ENCODE measurements at places on chromosomes 2 and 18. TPM values are rescaled to one million over a fixed set of nuclear protein-coding genes. Genes with fewer than 3 reads are reported as not detected.

DNA sequence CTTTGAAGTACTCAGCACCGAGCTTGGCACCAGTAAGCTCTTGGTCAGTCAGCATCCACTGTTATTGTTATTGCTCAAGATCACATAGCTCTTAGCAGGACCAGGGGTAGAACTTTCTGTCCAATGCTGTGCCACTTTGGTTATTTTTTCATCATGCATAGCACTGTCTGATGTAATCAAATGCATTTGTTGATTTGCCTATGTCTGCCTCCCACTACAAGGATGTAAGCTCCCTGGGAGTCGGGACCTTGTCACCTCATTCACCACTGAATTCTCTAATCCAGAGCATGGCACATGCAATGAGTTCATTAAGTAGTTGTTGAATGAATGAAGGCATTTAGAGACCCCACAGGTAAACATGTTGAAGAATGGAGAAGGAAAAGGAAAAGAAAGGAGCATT is 29.0 kb upstream of the DLX1 start:
- DNase-seq: no peak

The SKA1 gene
- 0.40 TPM for polyA plus RNA-seq

- no peak for DNase-seq
These were observed 213.4 kb downstream of the CDCA7 start for GRCh38 chr2:173568054-173568453.

- peak; percentile 37 for DNase-seq
These were observed 47.2 kb downstream of the CDC42EP3 start for GRCh38 chr2:37623971-37624900.

DNA sequence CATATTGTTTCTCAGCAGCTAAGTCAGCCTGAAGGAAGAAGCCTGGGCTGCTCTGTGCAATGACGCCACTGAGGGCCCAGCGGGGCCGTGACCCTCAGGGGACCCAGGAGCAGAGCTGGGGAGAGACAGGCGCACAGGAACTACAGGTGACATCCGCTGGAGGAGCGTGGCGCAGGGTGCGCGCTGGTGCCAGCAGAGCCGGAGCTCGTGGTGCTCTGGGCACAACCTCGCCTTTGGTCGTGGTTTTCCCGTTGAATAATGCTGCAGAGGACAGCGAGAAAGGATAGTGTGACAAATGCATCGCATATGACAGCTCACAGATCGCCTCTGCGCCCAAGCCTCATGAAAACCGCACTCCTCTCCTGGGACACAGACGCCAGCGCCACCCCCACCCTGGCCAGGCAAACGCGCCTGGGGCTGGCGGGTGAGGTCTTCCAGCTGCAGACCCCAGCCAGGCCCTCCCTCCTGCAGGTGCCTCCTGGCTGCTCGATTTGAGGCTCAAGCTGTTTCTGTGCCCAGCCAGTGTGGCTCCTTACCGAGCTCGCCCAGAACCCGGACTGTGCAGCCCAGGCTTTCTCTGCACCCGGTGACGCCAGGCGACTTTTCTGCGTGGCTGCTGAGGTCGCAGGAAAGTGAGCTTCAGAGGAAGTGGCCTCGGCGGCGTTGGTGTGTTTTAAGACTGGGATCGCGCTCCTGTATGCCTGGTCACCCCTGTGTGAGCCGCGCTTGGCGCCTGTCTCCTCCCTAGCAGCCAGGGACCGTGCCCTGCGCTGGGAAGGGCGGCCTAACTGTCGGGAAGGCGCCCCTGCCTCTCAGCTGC is 583.1 kb upstream of the HS6ST1 start:
- no peak for DNase-seq

- DNase-seq: no peak
These were observed 14.8 kb downstream of the MTCL1 start for GRCh38 chr18:8720141-8720540.

The TMEM37 gene
- not detected for polyA plus RNA-seq

DNA sequence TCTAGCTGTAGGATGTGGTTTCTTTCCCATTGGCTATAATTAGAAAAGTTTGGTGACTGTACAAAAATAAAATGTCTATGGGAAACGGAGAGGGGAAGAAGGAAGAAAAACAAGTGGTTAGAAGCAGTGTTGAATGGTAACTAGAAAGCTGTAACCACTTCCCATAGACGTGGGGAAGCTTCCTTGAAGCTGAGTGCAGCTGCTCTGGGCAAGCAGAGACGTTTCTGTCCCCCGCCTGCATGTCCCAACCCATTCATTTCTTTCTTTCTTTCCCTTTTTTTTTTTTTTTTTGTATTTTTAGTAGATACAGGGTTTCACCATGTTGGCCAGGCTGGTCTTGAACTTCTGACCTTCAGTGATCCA is 367.8 kb upstream of the HS6ST1 start:
- no peak for DNase-seq

The ATP8B1 gene
- not detected for polyA plus RNA-seq

DNA sequence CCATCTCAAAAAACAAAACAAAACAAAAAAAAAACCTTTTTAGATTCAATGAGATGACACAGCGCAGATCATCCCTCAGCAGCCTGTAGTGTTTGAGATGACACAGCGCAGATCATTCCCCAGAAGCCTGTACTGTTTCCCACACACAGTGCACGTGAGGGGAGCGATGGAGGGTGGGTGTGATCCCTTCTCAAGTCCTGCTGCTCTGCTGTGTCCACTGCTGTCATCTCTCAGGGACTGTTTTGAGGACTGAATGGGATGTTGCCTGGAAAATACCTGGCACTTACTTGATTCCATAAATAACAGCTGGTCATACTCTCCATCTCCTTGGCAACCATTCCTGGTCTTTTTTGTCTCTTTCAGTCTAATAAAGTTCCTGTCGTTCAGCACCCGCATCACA is 25.7 kb downstream of the TGOLN2 start:
- no peak for DNase-seq

The MROH2A gene
- not detected for polyA plus RNA-seq

The UGP2 gene
- 131 TPM for polyA plus RNA-seq

The TXNDC9 gene
- polyA plus RNA-seq: 51.3 TPM

The CNGA3 gene
- not detected for polyA plus RNA-seq

The TCF7L1 gene
- 0.07 TPM for polyA plus RNA-seq

The DES gene
- polyA plus RNA-seq: not detected

The KHK gene
- polyA plus RNA-seq: 6.5 TPM
